ENCODE measurements at places on chromosomes 3 and 15.

DNA sequence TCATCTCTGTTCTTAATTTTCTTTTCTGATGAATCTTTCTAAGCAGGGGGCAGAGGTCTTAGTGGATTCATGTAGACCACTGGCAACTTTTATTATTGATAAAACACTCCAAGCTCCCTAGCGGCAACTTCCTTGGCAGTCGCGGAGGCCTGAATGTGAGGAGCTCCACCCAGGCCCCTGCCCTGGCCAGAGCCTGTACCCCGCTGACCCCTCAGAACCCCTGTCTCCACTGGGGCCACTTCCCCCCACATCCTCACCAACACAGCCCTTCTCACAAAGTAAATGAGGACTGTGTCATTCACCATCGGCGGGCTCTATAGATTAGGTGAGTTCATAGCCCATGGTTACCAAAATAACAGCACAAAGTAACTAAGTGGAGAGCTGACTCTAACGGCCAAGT, 111.6 kb downstream of the TPRA1 start:
- DNase-seq, result peak; percentile 6

GRCh38 chr3:21750831-21751391, at the start of gene ZNF385D:
ZNF385D (minus strand) TSS chr3:21751210; CDS start chr3:21750916, 294 bp downstream.
- DNase-seq, result peak; percentile 89

- DNase-seq, result no peak
These were observed 15.5 kb upstream of the ACAP2 start for GRCh38 chr3:195458316-195458717.

DNA sequence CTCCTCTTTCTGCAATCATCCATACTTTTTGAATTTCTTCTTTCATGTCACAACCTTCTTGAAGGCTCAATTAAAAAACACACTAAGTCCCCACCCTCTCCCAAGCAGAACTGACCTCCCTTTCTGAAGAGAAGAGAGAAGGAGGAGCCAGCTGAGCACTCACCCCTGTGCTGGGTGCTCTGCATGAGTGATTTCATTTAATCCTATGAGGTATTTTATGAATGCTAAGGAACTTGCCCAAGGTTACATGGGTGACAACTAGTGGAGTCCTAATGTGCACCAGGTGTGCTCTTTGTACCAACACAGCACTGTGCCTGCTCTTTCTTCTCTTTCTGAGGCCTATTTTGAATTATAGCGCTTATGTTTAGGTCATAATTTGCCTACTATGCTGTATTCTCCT, 135.6 kb downstream of the DUT start:
- DNase-seq, result no peak

GRCh38 chr3:108780235-108780634, 23.0 kb upstream of the RETNLB start:
- no peak for DNase-seq

- peak; percentile 68 for DNase-seq
These were observed 72.0 kb upstream of the MAP4 start for GRCh38 chr3:48088056-48088748.

DNA sequence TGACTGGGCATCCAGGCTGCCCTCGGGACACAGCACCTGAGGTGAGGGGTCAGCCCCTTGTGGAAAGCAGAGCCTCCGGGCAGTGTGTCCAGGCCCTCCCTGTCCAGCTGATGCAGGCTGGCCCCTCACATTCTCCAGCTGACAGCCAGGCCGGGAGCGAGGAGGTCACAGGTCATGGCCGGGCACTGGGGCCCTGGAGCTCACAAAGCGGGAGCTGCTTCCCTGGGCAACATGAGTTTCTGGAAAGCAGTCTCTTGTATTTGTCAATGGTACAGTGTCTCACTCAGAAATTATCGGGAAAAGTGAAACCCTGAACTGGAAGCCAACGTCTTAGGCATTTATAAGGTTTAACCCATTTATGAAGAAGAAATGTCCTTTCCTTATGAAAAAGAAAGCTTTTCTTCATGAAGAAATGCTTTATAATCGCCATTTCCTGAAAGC, 118.5 kb downstream of the OPA1 start:
- DNase-seq, result no peak

DNA sequence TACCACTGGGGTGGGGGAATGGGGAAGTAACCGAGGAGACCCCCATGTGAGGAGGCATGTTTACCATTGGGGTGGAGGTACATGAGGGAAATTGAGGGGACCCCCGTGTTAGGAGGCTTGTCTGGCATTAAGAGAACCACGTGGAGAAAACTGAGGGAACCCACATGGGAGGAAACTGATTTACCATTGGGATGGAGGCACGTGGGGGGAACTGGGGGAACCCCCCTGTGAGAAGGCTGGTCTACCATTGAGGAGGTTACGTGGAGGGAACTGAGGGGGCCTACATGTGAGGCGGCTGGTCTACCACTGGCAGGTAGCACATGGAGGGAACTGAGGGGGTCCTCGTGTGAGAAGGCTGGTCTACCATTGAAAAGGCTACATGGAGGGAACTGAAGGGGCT, 159.4 kb downstream of the FBLN2 start:
- no peak for DNase-seq

- DNase-seq, result no peak
These were observed 76.8 kb downstream of the IMPG2 start for GRCh38 chr3:101243285-101244211.

GRCh38 chr3:111733154-111733553, 125.9 kb upstream of the PHLDB2 start:
- DNase-seq, result no peak

GRCh38 chr15:101022306-101022705, 103.1 kb downstream of the LRRK1 start:
- DNase-seq, result peak; percentile 12

DNA sequence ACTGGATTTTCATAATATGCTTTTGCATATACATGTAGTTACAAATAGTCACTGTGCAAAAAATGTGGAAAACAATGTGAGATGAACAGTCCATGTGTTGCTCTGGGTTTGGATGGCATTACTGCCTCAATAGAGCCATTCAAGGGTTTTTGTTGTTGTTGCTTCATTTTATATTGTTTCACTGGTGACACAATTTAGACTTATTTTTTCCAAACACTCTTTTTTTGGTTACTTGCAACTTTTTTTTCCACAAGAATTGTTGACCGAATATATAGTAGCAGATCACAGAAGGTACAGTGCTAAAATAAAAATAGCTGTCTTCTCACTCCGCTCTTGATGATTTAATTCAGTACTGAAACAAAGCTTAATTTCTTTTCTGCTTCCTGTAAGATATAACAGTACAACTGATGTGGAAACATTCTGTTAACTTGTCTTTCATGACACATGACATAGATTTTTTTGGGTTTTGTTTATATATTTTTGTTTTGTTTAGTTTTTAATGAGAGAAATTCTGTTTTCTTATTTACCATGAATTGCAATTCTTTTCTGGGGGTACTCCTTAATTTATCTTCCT, 618.6 kb downstream of the NAALADL2 start:
- no peak for DNase-seq

DNA sequence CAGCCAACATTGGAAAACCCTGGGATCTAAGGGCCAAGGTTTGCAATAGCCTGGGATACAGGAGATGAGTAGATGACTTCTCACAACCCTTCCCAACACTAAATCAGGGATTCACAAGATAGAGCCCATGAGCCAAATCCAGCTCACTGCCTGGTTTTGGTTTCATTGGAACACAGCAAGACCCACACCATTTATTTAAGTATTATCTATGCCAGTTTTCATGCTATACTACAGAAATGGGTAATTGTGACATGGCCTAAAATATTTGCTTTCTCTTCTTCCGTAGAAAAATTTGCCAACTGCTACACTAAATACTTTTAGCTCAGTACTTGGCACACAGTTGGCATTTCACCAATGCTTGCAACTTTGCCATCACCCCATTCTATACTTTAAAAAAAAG, 132.0 kb upstream of the LMCD1 start:
- DNase-seq, result no peak

- no peak for DNase-seq
These were observed 81.8 kb upstream of the SNRPA1 start for GRCh38 chr15:101376615-101377395.

DNA sequence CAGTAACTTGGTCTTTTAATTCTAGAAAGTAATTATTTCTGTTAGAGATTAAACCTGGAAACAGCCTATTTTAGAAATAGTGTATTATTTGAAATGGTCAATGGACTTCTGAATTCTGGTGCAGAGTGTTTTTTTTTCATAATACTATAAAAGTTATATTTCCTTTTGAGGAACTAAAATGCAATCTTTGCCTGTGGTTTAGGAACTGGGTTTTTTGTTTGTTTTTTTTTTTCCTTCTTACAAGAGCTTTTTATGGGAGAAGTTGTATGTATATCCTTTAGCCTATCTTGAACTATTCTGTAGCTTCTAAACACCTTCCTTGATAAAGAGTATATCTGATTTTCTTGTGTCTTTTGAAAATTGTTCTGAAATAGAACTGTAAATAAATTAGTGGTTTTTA, 88.3 kb downstream of the ARIH1 start:
- DNase-seq, result no peak

DNA sequence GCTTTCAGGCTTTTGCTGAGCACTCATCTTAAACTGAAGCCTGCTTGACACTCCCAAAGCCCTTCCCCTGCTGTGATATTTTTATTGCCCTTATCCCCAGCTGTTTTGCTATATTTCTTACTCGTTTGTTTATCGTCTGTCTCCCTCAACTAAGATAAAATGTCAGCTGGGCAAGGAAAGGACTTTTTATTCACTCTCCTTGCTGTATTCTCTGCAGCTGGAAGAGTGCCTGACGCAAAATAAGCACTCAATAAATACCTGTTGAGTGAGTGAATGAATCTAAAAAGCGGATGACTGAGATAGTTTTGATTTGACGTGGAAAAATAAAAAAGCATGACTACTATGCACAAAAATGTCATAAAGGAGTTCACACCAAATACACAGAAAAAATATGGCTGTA, 84.8 kb upstream of the POMGNT2 start:
- DNase-seq, result no peak

GRCh38 chr3:71905426-71905825, 120.5 kb upstream of the PROK2 start:
- DNase-seq, result no peak

DNA sequence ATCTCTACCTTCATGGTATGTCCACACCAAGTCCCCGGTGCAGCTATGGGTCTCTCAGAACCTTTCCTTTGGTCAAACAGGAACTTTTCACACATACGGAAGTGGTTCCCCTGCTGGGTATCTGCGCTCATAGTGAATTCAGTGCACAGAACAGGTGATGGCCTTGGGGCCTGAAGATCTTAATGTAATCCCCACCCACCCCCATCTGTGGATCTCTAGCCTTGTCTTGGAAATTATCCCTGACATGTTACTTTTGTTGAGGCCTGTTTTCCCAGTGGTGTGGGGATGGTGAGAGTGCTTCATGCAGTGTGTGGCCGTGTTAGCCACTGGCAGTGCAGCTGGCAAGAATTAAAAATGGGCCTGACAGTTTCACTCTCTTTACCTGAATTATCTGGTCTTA, 71.9 kb upstream of the MYZAP start:
- no peak for DNase-seq

- DNase-seq, result no peak
These were observed 809.2 kb downstream of the NAALADL2 start for GRCh38 chr3:175668300-175668699.

- no peak for DNase-seq
These were observed 26.0 kb downstream of the CYP19A1 start for GRCh38 chr15:51312166-51313073.

GRCh38 chr3:34808287-34808686, 831.0 kb upstream of the ARPP21 start:
- no peak for DNase-seq

GRCh38 chr3:152128356-152128755, 140.4 kb upstream of the MBNL1 start:
- DNase-seq, result no peak

- DNase-seq, result no peak
These were observed 229.4 kb upstream of the CTNNB1 start for GRCh38 chr3:40969756-40970466.

- DNase-seq, result no peak
These were observed 116.2 kb downstream of the ROBO1 start for GRCh38 chr3:79651536-79652065.

All from femur (tissue), 1 donor.